ENCODE measurements at places on chromosomes 7 and 10. TPM values are rescaled to one million over a fixed set of nuclear protein-coding genes. Genes with fewer than 3 reads are reported as not detected.

DNA sequence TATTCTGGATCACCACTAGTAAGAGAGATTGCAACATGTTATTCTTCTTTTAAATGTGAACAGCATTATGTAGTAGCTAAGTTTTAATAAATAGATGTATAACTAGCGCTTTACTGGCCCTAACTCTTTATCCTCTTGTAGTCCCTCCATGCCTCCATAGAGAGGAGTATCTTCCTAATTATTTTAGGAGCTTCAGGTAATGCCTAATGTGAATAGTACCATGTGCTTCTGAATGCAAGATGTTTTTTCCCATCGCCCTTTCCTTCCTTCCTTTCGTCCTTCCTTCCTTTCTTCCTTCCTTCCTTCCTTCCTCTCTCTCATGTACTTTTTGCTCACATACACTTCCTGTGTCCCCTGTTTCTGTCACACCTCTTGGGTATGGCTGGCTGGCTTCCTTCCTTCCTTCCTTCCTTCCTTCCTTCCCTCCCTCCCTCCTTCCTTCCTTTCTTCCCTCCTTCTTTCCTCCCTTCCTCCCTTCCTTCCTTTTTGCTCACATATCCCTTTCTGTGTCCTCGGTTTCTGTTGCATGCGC is 290.7 kb downstream of the HDAC9 start:
- DNase-seq = no peak

GRCh38 chr10:133044401-133044811 is 43.3 kb upstream of the ADGRA1 start:
- no peak for DNase-seq

GRCh38 chr7:55177589-55178261 is 158.9 kb downstream of the EGFR start:
- DNase-seq = no peak

DNA sequence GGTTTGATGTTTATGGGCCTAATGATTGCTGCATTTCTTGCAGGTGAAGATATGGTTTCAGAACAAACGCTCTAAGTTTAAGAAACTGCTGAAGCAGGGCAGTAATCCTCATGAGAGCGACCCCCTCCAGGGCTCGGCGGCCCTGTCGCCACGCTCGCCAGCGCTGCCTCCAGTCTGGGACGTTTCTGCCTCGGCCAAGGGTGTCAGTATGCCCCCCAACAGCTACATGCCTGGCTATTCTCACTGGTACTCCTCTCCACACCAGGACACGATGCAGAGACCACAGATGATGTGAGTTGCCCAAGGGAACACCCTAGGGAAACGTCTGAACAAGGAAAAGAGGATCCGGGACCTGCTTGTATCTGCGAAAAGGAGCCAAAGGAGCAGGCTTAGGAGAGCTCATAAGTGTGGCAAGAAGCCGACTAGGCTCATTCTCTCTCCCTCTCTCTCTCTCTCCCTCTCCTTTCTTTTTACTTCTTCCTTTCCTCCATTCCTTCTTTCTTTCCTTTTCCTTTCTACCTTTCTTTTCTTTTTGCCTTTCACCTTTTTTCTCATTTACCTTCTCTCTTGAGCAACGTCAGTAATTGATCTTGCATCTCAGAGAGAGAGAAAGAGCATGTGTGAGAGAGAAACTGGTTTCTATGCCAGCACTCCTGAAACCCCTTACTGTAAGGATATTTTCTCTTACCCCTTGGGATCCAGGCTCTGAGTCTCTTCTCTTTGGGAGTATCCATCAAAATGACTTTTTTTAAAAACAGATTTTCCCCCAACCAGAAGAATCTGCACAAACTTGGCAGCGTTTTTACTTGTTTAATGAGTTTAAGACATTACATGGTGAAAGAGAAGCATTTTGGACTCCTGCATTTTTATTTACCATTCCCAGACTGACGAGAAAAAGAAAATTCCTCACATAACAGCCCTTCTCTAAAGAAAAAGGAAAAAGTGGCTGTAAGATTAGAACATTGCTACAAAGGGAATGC is 4.7 kb downstream of the DLX6 start:
- no peak for DNase-seq

GRID1 gene
- total RNA-seq = 8.0 TPM

SLC25A28 gene
- 27.1 TPM for total RNA-seq

RAB11FIP2 gene
- total RNA-seq = 21.8 TPM
